Skin of body (tissue), 3 donors: ENCODE measurements at places on chromosomes 5 and 9. TPM values are rescaled to one million over a fixed set of nuclear protein-coding genes. Genes with fewer than 3 reads are reported as not detected.
A peak's percentile ranks its signal among the peaks of the same experiment; 100 is the strongest.

The CEL gene
- 0.79 TPM for total RNA-seq

DNA sequence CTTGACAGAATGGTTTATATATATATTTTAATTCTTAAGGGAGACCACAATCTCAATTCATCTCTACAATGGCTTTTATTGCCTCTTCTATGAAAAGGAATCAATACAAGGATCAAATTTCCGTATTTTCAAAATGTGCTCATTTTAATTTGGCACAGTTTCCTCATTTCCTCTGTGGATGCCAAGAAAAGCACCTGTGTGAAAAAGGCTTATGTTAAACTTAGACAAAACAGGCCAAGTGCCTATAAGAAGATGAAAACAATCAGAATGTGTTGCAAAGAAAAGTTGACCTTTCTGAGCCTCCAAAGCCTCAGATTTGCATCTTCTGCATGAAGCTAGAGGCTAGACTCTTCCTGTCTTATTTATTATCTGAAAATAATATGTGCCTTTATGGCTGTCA is 173.7 kb upstream of the SLC12A2 start:
- no peak for DNase-seq

The OBP2A gene
- total RNA-seq: not detected

The PCDHGC4 gene
- 5.3 TPM for total RNA-seq

GRCh38 chr5:131384616-131385214 is 120.9 kb downstream of the CDC42SE2 start:
- no peak for DNase-seq

The PDCD1LG2 gene
- 1.5 TPM for total RNA-seq

The RAI14 gene
- 44.7 TPM for total RNA-seq

- DNase-seq: no peak
These were observed 211.2 kb downstream of the RAB3C start for GRCh38 chr5:58793888-58794657.

DNA sequence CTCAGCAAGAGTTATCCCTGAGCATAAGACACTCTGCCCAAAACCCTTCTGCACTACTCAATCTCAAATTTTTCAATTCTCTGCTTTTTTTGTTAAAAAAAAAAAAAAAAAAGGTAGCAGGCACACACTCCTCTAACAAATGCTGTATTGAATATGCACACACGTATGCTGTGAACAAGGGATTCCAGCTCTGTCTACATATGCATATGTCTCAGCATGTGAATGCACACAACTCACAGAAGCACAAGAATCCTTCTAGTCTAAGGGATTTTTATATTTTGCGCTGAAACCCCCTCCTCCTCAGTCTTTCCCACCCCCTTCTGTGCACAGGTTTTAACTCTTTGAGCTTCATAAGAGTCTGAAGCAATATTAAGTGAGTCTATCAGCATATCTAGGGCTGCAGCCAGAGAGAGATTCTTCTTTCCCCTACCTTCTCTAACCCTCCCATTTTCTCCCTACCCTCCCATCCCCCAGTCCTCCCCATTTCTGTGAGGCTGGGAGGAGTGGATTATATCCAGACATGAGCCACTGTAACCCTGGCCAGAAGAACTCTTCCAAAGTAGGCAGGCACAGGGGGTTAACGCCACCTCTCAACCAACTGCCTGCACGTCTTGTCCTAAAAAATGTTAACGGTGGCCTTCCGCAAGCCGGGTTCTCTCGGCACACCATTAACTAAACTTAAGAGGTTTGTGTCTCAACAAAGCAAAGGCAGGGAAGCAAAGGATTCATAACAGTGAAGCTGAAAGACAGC is 1.0 kb downstream of the GABRB2 start:
- no peak for DNase-seq

- no peak for DNase-seq
These were observed 14.8 kb downstream of the AKNA start for GRCh38 chr9:114372921-114373448.

- peak; percentile 97 for DNase-seq
These were observed 42.5 kb upstream of the EXOC3 start for GRCh38 chr5:400282-401145.

The SLC31A2 gene
- 17.0 TPM for total RNA-seq

The PCDHAC2 gene
- total RNA-seq: 3.0 TPM

DNA sequence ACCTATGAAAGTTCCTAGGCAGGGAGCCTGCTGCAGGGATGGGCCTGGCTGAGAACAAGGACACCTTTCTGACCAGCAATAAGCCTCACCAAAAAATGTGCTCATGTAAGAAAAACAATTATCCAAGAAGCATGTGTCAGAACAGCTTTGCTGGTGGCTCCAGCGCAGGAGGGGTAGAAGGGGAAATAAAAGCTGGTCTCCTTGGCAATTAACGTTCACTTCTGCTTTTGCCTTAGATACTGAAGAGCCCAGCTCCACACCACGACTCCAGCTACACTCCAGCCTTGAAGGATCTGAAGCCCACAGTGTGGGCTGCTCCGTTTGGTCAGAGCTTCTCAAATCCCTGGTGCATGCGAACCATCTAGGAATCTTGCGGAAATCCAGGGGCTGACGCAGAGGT is 107.6 kb upstream of the PHYKPL start:
- no peak for DNase-seq

GRCh38 chr5:141084487-141084989 is 9.9 kb upstream of the PCDHB2 start:
- no peak for DNase-seq

- DNase-seq: no peak
These were observed 59.4 kb downstream of the DAP start for GRCh38 chr5:10701567-10702039.

GRCh38 chr5:119220576-119221197 is 135.1 kb upstream of the TNFAIP8 start:
- DNase-seq: no peak

DNA sequence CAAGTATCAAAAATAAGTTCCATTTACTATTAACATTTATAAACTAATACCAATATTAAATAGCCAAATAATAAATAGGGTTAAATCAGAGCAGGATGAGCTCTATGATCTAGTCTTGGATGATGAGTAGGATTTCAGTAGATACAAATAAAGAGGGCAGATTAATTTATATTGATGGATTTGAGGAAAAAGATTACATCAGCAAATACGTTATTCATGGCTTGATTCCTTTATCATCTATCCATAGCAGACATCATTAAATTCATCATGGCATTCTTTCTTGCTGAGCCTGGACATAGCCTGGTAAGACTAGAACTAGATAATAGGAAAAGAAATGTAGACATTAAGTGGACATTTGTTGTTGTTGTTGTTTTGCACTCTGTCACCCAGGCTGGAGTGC is 13.4 kb upstream of the MSMP start:
- DNase-seq: no peak

The BAAT gene
- total RNA-seq: not detected

The NPDC1 gene
- total RNA-seq: 15.4 TPM

The SLC6A7 gene
- total RNA-seq: not detected

- DNase-seq: no peak
These were observed 168.0 kb downstream of the AP3B1 start for GRCh38 chr5:78126536-78126935.

DNA sequence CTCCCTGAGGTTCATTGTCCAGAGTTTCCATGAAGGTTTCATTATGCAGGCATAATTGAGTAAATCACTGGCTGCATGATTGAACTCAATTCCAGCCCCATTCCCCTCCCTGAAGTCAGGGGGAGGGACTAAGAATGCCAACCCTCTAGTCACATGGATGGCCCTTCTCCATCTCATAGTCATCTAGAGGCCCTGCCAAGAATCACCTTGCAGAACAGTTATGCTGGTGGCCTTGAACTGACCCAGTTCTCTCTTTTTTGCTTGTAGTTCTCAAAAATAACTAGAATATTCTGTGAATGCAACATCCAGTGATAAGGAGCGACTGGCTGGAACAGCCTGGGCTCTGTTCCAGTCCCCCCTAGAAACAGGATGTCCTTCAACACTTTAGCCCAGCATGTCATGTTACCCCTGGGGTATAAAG is 31.7 kb downstream of the SLC35A4 start:
- no peak for DNase-seq

DNA sequence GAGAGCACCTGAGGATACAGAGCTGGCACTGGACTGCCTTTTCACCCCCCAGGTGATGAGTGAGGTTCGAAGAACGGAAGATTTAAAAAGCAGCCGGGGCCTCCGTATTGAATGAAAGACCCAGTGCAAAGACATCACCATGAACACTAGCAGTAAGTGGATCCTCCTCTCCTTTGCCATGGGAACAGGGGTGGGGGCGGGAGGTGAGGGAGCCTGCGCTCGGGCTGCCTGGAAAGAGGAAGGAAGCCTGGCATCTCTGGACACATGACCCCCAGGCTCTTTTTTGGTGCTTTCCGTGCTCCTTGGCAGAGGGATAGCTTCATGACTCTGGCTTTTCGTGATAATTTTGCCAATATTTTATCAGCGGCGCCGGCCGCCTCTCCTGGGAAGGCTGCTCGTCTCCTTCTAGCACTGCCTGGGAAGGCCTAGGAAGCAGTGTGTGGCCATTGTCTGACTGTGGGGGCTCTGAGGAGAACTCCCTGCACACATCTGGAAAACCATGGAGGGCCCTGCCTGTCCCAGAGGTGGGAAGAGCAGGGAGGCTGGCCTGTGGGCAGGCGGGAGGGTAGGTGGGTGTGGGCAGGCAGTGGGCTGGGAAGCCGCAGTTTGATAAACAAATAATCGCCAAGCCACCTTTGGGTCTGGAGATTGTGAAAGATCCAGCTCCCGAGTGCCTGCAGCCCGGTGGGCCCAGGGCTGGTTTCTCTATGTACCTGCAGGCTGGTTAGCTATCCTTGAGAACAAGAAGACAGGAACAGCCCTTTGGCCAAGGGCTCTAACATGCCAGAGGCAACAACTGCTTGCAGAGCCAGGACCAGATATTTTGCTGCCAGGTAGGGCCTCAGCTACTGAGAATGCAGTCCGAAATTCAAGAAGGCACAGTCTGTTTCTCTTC is 911 bp downstream of the ABLIM3 start:
- DNase-seq: no peak

DNA sequence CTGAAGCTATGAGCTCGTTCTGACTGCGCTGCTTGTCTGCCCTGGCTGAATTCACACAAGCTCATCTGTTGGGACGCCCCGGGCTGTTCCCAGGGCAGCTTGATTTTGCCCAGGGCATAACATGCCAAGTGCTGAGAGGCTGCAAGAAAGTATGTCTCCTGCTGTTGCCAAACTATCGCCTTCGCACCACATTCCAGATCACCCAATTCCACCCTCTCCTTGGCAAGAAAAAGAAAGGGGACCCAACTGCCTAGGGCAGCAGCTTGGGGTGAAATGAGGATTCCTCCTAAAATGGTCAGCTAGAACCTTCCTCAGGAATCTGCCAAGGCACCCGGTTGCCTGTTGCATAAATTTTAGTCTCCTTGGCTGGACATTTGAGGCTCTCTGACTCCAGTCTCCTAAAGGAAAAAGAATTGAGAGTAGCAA is 21.2 kb downstream of the COL15A1 start:
- no peak for DNase-seq

DNA sequence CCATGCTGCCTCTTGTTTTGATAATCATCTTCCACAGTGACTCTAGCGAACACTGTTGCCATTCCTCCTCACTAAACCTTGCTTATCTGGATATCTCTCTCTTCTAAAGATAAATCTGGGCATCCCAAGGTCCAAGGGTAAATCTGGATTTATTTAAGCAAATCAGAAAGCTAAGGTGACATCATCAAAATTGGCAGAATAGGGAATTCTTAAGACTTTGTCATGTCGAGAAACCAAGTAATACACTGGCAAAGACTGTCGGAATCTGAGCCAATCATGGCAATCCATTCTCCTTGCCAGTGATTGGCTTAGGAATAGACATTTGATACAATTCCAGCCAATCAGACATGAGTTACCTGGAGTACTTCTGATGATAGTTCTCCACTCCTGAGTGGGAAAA is 362.7 kb upstream of the PTGER4 start:
- DNase-seq: no peak

The ADAMTS16 gene
- total RNA-seq: 3.1 TPM
